ENCODE measurements at places on chromosomes 4 and X.

DNA sequence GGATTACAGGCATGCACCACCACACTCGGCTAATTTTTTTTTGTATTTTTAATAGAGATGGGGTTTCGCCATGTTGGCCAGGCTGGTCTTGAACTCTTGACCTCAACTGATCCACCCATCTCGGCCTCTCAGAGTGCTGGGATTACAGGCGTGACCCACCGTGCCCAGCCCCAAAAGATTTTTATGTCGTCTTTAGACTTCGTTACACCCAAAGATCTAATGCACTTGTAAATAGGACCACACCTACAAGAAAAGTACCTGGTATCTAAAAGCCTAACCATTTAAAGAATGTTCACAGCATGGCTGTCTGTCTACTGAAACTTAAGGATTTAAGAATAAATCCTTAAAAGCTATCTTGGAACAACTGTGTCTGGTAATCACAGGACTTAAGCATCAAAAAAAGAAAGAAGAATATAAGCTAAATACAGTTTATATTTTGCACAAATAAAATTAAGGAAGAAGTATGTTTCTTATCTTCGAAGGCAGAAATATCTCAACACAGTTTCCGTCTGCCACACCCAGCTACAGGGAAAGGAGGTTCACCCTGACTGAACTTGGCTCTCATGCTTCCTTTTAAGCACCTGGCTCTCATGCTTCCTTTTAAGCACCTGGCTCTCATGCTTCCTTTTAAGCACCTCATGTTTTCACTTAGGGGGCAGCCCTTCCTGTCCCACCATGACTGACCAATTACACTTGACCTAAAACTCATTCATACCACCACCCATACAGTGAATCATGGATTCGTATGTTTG is 92.0 kb upstream of the STS start:
- DNase-seq, result no peak

DNA sequence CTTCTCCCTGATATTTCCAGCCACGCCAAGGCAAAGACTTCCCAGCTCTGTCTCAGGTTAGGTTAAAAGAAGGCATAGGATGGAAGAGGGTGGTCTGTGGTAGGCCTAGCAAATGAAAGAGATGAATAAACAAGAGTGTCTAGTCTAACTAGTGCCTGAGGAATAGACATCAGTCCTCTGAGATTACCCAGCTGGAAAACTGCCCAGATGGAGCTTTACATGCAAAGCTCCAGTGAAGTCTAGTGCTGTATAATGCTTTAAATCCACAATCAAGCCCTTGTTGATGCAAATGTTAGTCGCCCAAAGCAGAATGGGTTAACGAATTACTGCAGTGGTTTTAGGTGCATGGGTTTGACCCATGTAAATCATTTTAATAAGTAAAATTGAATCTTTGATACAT is 24.8 kb upstream of the GUCY1B1 start:
- DNase-seq, result no peak

DNA sequence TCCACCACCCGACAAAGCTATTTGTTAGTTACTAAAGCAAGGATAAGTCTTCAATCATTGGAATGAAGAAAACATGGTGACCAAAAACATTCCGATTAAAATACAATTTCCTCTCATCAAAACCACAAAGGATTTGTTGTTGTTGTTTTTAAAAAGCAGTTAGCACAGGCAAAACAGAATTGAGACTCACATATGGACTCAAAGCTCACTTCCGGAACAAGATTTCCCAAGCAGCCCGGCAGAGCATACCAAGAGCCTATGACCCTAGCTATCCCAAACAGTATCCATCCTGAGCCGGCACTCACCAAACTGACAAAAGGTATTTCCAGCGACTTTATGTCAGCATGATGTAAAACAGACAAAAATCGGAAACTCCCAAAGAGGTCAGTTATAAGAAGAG is 39.9 kb downstream of the ADGRA3 start:
- DNase-seq, result no peak

GRCh38 chr4:97819294-97819693 is 324.0 kb downstream of the STPG2 start:
- no peak for DNase-seq

DNA sequence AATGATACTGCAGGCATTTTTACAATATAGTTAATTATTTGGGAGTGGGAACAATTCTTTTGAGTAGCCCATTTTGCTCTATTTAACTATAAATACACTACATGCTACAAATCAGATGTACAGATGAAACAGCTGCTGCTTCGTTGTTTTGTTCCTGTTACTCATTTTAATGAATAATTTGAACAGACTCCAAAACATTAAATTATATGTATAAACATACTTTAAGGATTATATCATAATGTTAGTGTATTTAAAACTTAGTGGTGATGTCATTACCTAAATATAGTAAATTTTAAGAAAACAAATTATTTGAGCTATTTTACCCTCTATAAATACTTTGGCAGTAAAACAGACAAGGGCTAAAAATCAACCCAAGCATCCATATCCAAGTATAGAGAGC is 60.7 kb downstream of the GAB1 start:
- DNase-seq, result peak; percentile 58

- DNase-seq, result peak; percentile 0
Observed at GRCh38 chrX:121254336-121254735, 206.9 kb downstream of the GLUD2 start.

DNA sequence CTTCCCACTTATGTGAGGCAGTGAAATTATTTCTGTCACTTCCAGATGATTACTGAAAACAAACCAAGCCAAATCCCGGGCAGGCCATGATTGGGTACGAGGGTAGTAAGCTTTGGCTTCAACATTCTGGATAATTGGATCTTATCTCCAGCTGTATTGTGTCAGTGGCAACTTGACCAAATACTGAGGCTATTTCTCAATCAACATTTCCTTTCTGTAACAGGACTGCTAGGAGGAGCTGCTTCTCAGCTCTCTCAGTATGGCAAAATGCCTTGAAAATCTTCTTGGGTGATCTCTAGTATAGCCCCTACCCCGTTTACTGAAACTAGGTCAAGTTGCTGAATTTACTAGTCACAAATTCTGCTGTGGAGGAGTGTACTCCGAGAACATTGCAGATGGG is 169.3 kb upstream of the FRMPD4 start:
- DNase-seq, result no peak

DNA sequence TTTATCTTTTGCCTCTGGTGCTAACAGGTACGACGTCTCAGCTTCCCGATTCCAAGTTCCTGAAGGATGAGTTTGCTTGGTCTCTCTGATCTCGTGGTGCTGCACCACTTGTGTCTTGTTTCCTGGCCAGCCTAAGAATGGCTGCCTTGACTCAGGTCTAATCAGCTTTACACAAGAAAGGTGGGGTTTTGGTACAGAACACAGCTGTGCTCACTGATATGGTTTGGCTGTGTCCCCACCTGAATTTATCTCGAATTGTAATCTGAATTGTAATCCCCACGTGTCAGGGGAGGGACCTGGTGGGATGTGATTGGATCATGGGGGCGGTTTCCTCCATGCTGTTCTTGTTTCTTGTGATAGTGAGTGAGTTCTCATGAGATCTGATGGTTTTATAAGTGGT is 305.3 kb upstream of the NOCT start:
- no peak for DNase-seq

- DNase-seq, result no peak
Observed at GRCh38 chrX:43870758-43871419, 11.4 kb downstream of the MAOB start.

DNA sequence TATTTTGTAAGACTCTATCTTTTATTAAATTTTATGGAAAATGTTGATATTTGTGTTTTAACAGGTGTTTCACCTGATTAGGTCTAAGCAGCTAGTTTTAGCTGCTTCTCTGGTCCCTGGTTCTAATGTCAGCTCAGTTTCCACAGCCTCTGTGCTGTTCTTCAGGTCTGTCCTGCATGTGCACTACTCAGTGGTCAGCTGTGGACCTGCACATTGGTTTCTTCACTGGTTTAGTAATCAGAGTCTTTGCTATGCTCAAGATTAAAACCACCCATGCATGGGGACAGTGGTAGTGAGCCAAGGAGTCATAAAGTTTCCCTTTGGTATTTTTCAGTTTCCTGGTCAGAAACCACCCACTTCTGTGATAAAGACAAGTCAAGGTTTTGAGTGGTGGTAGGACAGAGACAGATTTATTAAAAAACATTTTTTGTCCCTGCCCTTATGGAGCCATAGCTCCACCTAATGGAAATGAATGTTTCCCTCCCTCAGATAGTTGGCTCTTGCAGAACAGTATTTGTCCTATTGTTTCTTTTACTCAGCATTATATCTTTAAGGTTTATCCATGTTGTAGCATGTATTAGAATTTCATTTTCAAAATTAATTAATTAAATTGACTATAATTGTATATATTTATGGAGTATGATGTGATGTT is 36.8 kb upstream of the VBP1 start:
- DNase-seq, result no peak

DNA sequence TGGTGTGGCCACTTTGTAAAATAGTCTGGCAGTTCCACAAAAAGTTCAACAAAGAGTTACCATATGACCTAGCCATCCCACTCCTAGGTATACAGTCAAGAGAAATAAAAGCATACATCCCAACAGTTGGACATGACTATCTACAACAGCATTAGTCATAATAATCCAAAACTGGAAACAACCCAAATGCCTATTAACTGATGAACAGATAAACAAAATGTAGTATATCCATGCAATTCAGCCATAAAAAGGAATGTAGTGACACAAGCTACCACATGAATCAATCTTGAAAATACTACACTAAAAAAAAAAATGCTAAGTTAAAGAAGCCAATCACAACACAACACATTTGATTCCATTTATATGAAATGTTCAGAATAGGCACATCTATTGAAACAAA is 16.1 kb downstream of the MED14 start:
- peak; percentile 76 for DNase-seq

DNA sequence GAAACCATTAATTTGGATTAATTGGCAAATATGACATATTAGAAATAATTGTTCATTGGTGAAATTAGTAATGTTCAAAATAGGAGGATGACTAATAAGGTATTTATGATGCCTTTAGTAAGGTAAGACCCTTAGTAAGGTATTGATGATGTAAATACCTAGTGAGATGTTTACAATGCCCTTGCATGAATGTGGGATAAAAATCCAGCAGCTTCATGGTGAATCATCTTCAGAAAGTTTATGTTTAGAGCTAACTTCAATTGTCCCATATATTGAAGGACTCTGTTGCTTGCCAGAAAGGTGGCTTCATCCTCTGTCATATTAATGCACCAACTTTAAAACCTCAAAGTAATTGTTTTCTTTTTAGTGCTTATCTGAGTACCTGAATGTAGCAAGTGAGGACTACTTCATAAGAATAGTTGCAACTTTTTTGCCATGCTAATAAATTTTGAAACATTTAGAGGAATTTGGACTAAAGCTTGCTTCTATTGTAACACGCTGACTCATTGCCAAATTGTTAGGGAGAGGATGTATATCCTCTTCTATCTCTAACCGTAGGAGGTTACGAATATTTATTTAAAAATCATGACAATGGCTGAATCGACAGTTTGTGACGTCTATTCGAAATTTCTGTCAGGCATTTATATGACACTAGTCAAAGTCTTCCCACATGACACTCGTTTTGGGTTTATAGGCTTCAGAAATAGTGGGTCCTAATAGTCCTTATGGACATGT is 174.1 kb upstream of the HS3ST1 start:
- no peak for DNase-seq

- DNase-seq, result no peak
Observed at GRCh38 chrX:37578045-37578444, 6.6 kb downstream of the LANCL3 start.

DNA sequence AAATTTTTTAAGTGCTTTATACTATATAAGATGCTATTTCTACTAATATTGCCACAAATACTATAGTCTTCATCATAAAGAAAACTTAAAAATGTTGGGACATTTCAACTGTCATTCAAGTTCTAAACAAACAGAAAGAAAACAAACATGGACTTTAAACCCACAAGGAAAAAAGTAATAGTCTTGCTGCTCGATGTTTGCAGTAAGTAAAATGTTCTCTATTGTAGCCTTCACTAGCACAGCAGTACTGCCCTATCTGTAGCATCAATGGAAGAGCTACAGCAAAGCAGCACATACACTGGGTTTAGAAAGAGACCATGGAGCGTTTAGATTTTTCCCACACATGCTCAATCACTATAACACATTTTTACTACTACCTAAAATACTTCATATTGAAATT is 146.8 kb downstream of the KLHL13 start:
- DNase-seq, result no peak

DNA sequence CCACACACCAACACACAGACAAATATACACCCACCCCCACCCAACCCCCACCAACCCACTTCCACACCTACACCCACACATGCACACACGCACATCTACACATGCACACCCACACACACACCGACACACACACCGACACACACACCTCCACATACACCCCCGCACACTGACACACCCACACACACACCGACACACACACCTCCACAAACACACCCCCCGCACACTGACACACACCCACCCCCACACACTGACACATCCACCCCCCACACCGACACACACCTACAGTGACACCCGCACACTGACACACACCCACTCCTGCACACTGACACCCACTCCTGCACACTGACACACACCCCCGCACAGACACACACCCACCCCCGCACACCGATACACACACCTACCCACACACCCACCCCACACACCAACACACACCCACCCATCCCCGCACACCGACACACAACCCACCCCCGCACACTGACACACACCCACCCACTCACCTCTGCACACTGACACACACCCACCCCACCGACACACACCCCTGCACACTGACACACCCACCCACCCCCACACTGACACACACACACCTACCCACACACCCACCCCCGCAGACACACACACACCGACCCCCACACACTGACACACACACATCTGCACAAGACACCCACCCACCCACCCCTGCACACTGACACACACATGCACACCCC is 31.1 kb downstream of the FGFRL1 start:
- no peak for DNase-seq

DNA sequence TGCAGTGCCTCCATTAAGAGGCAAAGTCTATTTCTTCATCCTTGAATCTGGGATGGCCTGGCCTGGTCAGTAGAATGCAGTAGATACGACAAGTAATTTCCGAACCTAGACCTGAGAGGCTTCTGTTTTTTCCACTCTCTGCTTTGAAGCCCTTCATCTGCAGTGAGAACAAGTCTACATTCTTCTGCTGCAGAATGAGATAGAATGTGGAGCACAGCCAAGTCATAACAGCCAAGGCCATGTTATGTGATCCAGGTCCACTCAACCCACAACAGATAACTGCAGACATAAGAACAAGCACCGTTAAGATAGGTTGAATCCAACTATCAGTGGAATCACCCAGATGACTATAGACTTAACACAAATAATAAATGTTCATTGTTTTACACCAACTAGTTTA is 1297.7 kb downstream of the C4orf33 start:
- DNase-seq, result peak; percentile 28
